ENCODE measurements at places on chromosomes 7 and 10.

GRCh38 chr7:129950191-129950932 lies 2.4 kb downstream of the UBE2H start:
- DNase-seq, result no peak

- DNase-seq, result no peak
Measured at GRCh38 chr7:33790746-33791145, 114.6 kb upstream of the BMPER start.

- DNase-seq, result no peak
Measured at GRCh38 chr7:93894966-93895640, 4.5 kb upstream of the TFPI2 start.

GRCh38 chr7:123674399-123675180 lies 18.9 kb downstream of the LMOD2 start:
- DNase-seq, result no peak

DNA sequence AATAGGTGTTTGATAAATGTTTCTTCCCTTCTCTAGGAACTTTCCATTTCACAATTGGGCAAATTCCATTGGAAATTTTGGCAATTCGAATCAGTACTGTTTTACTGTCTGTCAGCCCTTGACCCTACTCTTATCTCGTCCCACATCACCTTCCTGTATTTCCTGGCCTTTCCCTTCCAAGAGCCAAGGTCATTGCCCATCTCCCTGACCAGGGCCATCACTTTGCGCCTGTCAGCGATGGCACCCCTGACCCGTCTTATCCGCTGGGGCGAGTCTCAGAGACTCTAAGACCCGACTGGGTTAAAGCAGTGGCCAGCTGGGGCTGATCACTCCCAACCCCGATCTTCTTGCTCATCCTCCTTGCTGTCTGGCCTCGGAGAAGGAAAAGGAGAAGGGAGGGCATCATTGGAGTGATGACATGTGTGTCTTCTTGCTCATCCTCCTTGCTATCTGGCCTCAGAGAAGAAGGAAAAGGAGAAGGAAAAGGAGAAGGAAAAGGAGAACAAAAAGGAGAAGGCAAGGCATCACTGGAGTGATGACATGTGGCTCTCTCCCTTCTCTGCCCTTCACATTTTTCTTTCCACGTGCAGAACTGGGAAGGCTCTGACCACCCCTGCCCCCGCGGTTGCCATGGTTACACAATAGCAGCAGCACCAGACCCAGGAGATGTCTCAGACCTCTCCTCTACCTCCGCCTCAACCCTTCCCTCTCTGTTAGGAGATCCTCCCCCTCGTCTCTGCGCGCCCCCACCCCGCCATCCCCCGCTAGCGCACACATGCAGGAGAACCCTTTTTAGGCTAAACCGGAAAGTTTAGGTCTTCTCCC lies 2.0 kb downstream of the SEMA3D start:
- DNase-seq, result no peak

DNA sequence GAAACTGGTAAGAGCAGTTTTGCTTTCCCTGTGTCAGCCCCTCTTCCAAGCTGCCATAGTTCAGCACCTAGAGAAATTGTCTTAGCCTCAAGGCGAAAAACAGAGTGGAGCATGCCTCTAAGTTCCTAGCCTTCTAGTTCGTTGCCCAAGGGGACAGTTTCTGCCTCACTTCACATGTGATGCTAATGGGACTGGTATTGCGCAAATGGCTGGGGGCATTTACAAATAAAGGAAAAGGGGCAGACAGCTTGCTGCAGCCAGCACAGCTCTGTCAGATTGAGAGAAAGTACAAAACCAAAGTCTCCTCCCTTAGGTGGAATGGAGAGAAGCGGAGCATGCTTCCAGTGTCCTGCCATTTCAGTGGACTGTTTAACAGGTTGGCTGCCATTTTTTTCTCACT lies 567.7 kb downstream of the ETV1 start:
- DNase-seq, result no peak

GRCh38 chr7:94332571-94332970 lies 62.1 kb upstream of the COL1A2 start:
- DNase-seq, result no peak

DNA sequence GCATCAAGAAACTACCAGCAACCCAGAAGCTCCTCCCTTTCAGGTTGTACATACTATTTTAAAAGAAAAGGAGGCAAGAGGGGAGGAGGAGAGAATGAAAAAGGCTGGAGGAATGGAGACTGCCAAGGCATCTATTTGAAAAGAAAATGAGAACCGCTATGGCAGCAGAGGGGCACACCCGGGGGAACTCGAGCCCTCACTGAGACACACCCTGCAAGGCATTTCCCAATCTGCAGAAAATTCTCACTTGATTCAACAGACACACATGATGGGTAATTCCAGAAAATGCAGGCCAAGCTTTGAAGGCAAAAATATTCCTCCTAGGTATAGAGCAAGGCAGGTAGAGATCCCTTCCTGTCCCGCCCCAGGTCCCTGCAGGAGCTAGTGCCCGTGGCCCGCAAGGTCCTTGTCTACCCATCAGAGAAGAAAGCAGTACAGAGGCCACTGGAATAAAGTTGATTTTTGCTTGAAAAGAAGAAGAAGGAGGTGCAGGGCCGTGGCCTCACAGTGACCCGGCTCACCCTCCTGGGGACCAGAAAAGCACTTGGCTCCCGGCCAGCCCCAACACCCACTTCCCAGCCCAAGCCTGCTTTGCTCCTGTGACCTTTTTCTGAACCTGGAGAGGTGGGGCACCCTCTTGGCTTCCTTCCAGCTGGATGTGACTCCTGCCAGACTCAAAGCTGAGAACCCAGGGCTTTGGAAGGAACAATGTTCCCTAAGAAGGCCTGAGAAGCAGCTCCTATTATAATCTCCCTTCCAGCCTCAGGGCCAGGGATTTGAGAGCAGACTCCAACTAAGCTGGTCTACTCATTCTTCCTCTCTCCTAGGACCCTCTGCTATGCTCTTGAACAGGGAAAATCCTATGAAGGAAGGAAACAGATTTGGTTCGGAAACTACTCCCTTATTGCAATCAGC lies 6.2 kb upstream of the PIK3CG start:
- DNase-seq, result no peak

GRCh38 chr10:92238586-92239098 lies 52.2 kb downstream of the CPEB3 start:
- no peak for DNase-seq

DNA sequence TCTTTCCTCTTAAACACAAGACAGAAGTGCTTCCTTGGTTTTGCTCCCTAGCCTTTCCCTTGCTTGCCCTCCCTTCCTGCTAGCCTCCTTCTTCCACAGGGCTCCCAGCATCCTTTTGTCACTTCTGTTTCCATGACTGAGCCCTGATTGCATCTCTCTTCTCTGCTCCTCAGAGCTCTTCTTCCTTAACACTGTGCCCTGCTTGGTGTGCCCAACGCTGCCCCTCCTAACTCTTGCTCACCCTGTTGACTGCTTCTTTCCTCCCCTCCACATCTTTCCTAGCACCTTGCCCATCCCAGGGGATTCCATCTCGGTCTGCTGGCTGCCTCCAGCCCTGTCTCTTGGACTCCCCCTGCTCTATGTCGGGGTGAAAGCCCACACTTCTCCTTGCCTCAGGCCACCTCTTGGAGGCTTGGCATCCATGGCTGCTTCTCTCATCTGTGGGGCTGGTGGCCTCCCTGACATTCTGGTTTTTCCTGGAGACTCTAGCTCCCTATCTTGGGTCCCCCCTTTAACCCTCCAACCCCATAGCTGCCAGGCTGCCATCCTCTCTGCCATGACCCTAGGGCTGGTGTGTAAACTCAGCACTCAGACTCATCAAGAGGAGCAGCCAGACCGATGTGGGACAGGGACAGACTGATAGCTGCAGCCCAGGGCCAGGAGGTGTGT lies 5.8 kb downstream of the IGFBP1 start:
- DNase-seq, result no peak

- DNase-seq, result no peak
Measured at GRCh38 chr10:108597657-108598319, 1325.5 kb downstream of the XPNPEP1 start.

- no peak for DNase-seq
Measured at GRCh38 chr10:74650613-74651012, 175.8 kb upstream of the KAT6B start.

DNA sequence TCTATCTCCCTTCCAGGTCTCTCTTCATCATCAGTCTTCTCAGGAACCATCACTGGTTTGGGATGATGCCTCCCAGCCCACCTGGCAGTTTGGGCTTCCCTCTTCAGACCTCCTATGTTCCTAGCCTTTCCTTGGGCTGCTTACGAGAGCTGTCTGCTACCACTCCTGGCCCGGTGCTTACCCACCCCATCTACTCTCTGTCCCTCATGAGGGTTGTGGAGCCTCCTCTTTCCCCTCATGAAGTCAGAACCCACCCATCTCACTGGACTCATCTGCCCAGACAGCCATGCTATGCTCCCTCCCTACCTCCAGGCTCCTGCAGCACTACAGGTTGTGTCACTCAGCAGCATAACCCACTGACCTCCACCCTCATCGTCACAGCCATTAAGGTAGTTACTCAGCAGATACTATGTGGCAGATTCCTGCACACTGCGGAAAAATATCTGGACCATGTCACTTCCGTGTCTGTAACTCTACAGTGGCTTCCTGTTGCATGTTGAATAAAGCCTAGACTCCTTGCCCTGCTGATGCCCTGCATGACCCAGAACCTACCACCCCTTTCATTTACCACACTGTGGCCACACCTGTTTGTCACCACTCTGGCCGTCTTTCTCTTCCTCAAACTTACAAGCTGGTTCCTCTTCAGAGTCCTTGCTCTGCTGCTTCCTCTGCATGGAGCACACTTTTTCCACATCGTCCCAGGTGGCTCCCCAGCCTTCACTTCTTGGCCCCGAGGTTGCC lies 2.0 kb downstream of the DBNL start:
- DNase-seq, result no peak

GRCh38 chr7:107118109-107118900 lies 50.5 kb upstream of the HBP1 start:
- DNase-seq, result no peak

GRCh38 chr7:23593706-23594105 lies 3.5 kb upstream of the CCDC126 start:
- no peak for DNase-seq

GRCh38 chr7:41003611-41003940 lies 699.3 kb downstream of the INHBA start:
- no peak for DNase-seq

GRCh38 chr7:143411976-143412708 lies 3.5 kb upstream of the EPHA1 start:
- no peak for DNase-seq

GRCh38 chr7:157881048-157881771 lies 544.4 kb downstream of the DNAJB6 start:
- DNase-seq, result no peak

DNA sequence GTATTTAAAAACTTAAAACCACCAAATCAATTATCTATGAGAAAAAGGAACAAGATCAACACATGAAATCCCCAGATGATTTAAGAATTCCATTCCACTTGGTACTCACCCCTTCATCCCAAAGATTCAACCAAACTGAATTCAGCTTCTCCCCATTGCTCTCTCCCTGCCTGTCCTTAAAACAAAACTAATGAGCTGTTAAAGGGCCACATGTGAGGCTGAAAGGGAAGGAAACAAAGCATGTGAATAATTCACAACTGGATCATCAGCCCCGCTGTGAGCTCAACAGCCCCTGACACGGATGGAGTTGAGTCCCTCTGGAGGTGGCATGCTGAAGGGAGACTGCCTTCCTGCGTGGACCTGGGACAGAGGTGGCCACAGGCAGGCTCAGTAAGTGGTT lies 32.9 kb downstream of the VOPP1 start:
- DNase-seq, result no peak

GRCh38 chr10:96125142-96125515 lies 5.0 kb upstream of the ZNF518A start:
- DNase-seq, result no peak

DNA sequence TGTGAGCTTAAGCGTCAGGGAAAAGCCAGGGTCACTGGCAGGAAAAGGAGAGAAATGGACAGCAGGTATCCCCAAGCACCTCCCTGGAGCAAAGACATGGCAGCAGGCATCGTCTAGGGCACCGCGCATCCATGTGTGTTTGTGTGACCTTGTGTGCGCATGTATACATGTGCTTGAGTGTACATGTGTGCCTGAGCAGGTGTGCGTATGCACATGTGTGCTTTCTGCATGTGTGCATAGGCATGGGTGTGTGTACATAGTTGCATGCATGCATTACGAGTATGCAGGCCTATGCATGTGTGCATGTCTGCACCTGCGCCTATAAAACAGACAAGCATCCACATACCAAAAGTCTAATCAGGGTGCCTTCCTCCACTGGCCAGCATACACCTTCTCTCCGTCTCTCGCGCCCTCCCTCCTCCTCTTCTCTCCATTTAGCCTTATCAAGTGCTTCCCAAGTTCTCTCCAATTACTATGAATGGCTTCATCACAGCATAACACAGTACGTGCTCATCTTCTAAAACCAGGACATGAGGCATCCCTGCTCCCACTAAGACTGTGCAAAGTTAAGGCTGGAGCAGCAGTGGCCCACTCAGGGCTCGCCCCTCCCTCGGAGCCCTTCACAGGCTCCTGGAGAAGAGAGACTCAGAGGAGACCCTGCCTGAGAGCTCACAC lies 30.6 kb downstream of the RASGEF1A start:
- DNase-seq, result no peak

- no peak for DNase-seq
Measured at GRCh38 chr10:1551636-1552338, 185.5 kb downstream of the ADARB2 start.

DNA sequence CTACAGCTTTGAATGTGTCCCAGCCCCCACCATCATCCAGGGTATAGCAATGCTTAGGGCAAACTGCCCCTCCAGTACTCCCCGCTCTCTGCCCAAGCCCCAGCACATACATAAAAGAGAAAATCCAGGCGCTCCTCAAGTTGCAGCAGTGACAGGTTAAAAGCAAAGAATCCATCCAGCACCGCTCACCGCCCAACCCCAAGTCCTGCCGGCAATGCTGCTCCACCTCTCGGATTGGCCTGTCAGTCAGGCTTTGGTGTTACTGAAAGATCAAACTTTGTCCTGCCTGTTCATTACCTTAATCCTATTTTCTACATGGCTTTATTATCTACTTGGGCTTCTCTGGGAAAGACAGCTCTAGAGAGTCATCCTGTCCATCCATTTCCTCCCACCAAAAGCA lies 31.9 kb downstream of the DPCD start:
- DNase-seq, result no peak

GRCh38 chr7:114979388-114979787 lies 57.5 kb downstream of the MDFIC start:
- DNase-seq, result no peak

- DNase-seq, result no peak
Measured at GRCh38 chr10:77837248-77837924, 89.2 kb downstream of the DLG5 start.

- no peak for DNase-seq
Measured at GRCh38 chr7:149456506-149457421, 4.1 kb downstream of the ZNF777 start.

- DNase-seq, result no peak
Measured at GRCh38 chr7:127447326-127447945, 54.9 kb upstream of the ZNF800 start.

Measured in forelimb muscle (tissue), 1 donor.